Right ventricle myocardium superior (tissue), 1 donor: ENCODE measurements at places on chromosomes 3 and 15.

DNA sequence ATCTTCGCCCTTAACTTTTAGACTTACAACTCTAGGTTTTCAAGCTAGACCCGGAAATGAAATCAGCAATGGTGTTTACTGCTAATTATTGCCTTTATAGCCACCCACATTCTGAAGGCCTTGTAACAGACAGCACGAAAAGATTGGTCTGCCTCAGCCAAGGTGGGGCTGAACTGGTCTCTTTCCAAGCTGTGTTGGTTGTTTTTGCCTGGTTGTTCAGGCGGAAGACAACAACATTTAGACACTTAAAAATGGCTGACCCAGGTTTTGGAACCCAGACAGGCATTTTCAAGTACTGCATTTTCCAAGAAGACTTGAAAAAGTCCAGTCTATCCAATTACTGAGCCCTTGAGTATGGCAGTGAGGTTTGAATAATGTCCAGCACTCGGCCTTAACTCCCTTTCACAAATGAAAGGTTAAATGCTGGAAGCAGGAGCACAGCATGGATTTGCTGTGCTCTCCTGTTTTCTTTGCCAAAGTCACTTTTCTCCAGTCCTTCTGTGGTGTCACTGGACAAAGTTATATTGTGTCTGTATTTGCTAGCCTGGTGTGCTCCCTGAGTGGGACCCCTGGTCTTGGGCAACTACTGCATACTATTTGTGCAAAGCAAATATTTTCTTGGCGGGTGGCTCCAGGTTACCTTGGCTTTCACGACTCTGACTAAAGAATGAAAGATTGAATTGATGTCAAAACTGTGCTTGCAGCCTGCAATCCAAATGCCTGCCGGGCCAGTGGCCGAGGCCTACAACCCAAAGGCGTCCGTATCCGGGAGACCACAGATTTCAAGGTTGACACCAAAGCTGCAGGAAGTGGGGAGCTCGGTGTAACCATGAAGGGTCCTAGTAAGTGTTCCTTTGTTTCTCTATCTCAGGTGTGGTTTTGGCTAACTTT, 93.5 kb downstream of the FLNB start:
- no peak for DNase-seq

- DNase-seq = no peak
These were observed 48.0 kb upstream of the APEH start for GRCh38 chr3:49626101-49626581.

DNA sequence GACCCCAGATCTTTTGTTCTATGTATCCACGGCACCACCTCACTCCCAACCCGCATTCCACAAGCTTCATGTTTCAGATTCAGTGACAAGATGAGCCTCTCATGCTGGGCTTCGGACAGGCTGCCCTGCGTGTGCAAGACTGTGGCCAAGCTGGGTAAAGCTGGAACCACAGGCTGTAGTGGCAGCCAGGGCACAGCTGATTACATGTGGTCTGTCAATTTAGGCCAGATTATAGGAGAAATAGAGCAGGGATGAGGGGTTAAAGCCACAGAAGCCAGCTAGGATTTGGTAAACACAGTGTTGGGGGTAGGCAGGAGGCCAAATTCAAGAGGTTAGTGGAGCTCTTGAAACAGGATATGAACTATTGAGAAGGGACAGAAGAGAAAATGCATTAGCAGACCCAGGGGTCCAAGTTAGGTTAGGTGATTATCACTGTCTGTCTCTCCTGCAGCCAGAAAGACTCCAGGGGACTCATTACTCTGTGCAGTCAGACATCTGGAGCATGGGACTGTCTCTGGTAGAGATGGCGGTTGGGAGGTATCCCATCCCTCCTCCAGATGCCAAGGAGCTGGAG, 12.9 kb downstream of the SNAPC5 start:
- no peak for DNase-seq

GRCh38 chr3:129822679-129823078, 70.8 kb downstream of the TMCC1 start:
- no peak for DNase-seq

GRCh38 chr15:78638658-78639314, 2.2 kb downstream of the CHRNB4 start:
- DNase-seq = no peak

DNA sequence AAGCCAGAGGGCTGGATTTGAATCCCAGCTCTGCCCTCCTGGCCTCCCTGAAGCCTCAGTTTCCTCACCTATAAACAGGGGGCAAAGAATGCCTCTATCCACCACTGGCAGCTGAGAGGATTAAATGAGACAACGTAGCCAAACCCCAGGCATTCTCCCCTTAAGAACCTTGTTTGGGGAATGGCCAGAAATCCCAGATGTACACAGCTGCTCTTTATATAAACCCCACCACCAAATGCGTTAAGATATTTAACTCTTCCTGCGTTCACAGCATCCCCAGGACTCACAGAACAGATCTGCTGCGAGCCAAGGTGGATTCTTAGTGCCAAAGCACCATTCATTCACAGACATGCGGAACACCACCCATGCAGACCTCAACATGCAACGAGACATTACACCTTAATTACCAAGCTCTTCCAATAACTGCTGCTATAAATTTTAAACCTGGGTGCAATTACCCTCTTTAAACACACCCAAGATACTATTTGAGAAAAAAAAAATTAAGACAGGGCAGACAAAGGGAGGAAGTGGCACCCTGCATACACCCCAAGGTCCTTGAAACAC, 5.2 kb downstream of the TLE3 start:
- DNase-seq = no peak

- no peak for DNase-seq
These were observed 947.1 kb downstream of the FHIT start for GRCh38 chr3:60304112-60304511.

DNA sequence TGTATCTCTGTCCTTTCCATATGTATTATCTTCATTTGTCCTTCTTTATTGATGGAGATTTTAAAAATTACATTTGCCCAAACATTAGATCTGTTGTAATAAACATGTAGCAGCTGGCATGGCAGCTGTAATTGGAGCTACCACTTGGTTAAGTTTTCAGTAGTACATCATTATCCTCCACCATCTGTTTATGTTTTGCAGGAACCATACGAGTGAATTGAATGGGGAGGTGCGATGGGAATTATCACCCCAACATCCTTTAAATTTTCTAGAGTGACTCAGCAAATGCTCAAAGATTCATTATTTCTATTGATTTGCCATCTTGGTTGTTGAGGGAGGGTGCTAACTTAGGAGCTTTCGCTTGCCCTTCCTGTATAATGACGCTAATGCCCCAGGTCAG, 32.6 kb upstream of the NOX5 start:
- DNase-seq = no peak

DNA sequence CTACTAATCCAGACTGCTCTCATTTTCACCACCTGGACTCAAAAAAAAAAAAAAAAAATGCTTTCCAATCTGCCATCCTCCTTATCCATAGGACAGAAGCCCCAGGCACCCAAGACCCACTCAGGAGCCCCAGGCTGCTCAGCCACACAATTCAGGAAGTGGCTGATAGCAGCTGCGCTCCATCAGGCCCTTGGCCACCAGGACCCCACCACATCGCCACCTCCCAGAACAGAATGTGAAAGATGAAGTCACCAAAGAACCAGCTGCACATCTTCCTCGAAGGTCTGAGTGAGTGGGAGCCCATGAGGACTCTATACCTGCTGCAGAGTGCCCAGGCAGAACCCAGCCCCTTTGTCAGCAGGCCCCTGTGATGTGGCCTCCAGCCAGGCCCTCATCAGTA, 19.5 kb downstream of the POC1A start:
- no peak for DNase-seq

DNA sequence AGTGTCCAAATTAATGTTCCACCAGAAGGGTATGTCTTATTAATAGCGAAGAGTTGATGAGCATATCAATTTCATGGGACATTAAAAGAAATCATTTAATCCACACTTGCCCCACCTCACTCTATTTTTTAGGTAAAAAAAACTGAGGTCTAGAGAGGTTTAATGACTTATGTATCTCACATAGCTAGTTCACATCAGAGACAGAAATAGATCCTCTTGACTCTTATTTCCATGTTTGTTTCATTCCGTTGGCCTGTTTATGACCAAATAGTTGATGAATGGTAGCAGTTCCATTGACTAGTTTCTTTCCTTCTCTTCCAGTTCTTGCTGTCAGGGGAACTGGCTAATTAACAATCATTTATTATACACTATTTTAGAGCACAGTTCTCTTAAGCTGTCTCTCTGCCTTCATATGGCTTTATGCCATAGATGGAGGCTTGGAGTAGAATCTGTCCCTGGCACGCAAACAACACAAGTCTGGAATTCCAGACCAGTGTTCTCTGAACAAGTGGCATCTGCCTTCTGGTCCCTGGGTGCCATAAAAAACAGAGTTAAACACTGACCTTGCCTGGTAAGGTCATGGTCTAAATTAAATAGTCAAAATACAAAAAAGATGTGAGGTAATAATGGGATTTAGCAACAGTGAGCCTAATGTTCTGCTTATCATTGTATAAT, 220.0 kb upstream of the CGNL1 start:
- no peak for DNase-seq

DNA sequence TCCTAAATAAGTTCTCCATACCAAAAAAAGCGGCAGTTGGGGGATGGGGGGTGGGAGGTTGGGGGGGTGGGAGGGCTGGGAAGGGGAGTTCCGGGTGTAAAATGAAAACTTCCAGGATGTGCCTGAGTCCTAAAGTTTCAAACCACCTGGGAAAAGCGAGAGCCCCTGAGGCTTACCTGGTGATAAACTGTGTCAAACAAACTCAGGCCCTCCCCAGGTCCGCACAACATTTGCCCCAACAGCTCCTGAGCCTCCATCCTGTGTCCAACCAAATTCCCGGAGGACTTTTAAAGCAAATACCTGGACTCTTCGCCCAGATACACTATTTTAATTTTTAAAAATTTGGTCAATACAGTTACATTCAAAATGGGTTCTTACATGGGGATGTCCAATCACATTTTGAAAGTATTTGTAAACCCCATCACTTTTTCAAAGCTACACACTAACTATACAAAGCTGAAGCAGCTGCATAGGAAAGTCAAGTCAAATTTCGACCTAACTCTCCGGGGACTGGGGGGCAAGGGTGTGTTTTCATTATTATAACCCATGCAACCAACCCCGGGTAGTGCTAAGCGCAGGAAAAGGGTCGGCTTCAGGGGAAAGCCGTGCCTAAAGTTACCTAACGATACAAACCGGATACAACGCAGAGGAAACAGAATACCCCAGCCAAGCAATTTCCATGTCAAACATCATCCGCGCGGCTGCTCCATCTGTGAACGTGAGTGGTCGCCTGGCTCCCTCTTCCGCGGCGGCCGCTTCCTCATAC, 685 bp upstream of the FOXB1 start:
- DNase-seq = no peak

GRCh38 chr3:172517859-172518466, 5.3 kb downstream of the TNFSF10 start:
- no peak for DNase-seq

DNA sequence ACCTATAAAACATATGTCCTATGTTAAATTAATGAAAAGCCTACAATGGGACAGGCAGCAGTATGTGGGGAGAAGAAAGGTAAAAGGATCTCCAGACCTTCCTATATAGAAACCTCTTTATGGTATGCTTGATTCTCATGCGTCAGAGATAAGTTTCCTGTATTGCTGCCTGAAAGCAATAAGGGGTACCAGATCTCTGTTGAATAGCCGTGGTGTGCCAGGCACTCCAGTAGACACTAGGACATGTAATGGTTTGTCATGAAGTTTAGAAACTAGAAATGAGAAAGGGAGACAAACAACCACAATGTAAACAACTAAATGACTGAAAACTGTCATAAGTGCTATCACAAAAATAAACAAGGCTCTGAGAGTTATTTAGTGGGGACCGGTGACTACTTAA, 168.1 kb downstream of the EFHB start:
- DNase-seq = no peak

- DNase-seq = no peak
These were observed 500 bp upstream of the RAB6B start for GRCh38 chr3:133896002-133896761.

- DNase-seq = no peak
These were observed 35.9 kb upstream of the CEMIP start for GRCh38 chr15:80743189-80743833.

- DNase-seq = no peak
These were observed 227.2 kb upstream of the GOLIM4 start for GRCh38 chr3:168322941-168323340.

- DNase-seq = no peak
These were observed 127.5 kb downstream of the OSBPL10 start for GRCh38 chr3:31853580-31853979.
